ENCODE measurements at places on chromosomes 4 and X.

GRCh38 chr4:31955346-31955745 is 1235.2 kb downstream of the PCDH7 start:
- DNase-seq, result no peak

DNA sequence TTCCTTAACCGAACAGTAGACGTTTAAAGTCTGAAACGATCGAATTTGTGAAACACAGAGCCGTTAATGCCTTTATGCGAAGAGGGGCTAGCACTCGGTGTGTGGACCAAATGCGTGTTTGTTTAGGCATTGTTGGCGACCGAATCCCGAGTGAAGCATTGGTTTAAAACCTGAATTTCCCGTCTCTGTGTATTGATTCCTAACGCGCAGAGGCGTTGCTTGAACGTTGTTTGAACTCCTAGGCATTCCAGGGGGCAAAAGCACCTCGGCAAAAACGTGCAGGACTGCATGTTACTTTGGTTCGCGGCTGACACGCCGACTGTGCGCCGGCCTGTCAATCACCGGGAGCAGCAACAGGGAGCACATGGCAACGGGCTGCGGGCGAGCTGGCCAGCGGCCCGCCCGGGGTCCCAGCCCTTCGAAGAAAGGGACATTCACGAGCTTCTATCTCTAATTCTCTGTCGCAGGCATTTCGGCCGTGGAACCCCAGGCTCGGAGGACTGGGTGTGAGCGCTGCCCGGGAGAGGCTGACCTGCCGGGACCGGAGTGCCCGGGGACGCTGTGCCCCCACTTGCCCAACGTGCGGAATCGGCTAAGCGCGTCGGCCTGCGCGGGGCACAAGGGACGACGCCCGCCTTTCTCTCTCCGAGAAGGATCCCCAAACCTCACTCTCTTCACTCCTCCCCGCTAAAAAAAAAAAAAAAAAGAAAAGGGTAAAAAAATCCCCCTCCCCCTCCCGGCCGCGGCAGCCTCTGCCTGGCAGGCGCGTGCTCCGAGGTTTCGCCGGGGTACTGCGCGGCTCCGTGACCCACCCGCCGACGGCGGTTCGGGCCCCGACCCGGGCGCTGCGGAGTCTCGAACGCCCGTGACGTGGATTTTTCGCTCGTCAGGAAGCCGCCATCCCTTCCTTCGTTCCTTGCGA is 810 bp downstream of the SPRY1 start:
- no peak for DNase-seq

GRCh38 chr4:52751487-52751911 is 274 bp upstream of the ERVMER34-1 start:
- DNase-seq, result no peak

DNA sequence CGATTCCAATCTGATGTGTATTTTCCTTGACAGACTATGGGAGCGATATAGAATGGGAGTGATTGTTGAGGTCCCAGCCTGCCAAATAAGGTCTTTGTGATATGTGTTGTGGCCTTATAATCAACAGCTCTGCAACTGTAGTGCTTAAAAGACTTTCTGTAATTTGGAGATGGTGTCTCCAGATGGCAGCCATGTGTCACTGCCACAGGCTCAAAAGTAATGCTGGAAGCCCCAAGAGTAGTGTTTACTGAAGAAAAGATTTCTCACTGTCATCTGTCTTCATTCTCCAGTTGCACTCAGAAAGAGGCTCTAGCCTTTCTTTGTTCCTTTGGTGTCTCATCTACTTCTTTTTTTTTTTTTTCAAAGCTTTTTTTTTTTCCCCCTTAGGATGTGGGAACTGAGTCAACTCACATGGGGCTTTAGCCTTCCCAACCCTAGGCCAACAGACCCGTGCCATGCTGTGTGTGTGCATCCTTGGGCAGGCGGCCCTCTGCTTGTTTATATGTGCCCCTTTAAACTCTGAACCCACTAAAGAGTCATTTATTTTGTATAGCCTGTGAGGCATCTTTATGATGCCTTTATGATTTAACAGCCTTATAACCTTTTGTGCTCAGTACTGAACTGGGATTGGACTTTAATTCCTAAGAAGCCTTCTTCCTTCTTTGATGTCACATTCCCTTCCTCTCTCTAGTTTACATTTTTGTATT is 15.6 kb downstream of the SRPX2 start:
- DNase-seq, result no peak

DNA sequence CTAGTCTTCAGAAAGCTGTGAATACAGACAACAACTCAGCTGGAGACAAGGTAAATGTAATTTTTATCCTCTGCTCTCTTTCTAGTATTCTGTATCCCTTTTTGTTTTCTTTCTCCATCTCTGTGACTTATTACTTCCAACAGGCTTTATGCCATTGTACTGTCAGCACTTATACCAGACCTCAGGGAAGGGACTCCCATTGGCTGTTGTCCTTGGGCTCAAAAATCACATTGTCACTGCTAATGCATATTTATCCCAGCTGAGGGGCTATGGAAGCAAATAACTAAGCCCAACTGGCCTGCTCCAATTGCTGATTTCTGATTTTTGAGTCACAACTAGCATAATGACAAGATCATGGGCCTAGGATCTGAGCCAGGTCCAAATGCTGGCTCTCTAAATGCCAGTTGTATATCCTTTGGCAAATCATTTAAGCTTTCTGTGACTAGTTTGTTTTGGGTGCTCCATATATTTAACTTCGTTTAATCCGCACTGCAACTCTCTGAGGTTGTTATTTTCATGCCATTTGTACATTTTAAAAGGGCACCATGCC is 395.1 kb upstream of the GNPDA2 start:
- DNase-seq, result no peak

DNA sequence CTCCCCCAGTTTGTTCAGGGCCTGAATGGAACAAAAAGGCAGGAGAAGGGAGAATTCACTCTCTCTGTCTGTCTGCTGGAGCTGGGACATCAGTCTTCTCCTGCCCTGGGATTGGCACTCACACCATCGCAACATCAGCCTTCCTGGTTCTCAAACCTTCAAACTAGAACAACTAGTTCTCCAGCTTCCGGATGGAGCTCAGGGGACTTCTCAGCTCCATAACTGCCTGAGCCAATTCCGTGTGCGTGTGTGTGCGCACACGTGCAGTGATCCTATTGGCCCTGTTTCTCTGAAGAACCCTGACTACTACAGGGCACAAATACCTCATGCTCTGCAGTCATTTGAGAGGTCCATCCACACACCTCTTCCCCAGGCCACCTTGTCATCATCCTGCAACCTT is 18.7 kb upstream of the MAN2B2 start:
- no peak for DNase-seq

DNA sequence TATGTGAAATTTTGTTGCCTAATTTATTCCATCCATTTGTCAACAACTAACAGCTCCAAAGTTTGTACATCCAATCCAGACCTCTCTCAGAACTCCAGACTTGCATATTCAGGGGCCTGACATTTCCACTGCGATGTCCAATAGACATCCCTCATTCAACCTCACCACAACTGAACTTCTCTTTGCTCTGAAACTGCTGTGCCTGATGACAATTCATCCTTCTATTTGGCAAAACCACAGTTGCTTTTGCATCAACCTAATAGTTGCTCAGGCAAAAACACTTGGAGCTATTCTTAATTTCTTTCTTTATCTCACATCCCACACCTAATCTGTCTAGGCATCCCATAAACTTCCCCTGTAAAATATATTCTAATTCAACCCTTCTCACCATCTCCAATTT is 56.5 kb downstream of the ANTXR2 start:
- DNase-seq, result no peak

DNA sequence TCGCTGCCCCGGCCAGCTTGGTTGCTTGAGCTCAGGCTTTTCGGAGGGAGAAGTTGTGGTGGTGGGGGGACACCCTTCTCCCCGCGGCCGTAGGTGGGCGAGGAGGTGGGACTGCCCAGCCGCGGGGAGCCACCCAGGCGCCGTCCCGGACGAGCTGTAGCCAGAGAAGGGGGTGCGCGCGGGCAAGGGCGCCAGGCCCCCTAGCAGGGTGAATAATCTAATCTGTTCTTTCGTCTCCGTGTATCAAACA is 3.1 kb downstream of the MID1IP1 start:
- DNase-seq, result no peak

DNA sequence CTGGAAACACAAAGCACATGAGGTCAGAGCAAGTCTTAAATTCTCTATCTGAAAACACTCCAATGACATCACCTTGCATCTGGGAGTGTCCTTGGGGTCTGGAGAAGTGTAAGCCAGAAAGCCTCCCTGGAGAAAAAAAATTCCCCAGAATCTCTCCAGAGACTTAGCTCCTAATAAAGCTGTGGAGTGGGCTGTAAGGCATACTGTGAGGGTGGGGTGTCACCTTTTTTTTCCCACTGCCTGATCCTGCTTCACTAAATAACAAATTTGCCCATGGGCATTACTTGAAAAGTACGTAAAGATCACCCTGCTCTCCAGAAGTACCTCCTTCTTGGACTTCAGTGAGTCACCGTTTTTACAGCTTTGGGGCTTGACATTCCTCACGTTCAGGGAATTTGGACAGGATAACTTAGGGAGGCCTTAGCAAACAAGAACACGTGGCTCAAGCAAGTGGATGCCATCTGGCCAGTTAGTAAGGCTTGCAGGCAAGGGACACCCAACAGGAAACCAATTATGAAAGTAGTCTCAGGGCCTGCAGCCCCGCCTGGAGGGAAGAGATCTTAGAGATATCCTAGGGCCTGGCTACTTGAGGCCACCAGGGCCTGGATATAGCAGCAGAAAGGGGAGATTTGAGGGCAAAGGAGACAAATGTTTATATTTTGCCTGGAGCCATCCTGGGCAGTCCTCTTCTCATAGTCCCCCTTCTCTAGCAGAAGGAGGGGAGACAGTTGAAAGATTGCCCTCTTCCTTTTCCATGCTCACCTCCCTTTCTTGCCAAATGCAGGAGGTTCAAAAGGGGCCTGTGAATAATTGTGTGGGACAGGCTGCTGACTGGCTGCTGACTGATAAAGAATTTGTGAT is 60.1 kb upstream of the PLAC1 start:
- peak; percentile 99 for DNase-seq

- no peak for DNase-seq
Observed at GRCh38 chr4:7674706-7675105, 240.0 kb upstream of the PSAPL1 start.

- no peak for DNase-seq
Observed at GRCh38 chrX:7503251-7503650, 339.7 kb upstream of the VCX start.

GRCh38 chr4:74640111-74640903 is 154.0 kb downstream of the BTC start:
- no peak for DNase-seq

GRCh38 chrX:323721-324628 is 5.4 kb upstream of the GTPBP6 start:
- DNase-seq, result no peak

DNA sequence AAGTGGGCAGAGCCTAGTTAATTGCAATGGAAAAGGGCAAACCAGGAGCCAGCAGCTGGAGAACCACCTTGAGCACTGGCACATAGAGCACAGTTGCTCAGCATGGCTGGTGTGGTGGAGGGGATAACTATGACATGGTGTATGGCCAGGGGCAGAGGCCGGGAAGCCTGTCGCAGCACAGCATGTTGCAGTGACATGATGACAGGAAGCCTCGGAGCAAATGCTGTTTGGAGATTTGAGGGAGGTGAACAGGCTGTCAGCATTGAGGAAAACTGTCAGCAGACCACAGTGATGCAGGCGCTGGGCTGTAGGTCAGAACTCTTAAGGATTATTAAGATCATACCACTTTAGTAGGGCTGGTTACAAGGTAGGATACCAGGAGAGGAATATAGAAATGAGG is 228.7 kb downstream of the CBR4 start:
- DNase-seq, result no peak

DNA sequence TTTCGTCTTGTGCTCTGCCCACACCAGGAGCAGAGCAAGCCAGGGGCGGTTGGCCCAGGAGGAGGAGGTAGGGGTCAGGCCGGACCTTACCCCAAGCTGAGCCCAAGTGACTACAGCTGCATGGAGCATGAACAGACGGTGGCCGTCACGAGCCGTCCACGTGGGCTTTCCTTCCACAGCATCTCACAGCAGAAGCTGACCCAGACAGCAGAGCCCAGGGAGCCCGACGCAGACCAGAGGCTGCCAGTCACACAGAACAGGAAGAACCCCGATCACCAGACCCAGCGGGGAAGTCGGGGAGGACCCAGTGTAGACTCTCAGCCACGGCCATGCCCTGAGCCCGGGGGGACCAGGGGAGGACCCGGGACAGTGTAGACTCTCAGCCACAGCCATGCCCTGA is 58.0 kb downstream of the FAM53A start:
- DNase-seq, result no peak

DNA sequence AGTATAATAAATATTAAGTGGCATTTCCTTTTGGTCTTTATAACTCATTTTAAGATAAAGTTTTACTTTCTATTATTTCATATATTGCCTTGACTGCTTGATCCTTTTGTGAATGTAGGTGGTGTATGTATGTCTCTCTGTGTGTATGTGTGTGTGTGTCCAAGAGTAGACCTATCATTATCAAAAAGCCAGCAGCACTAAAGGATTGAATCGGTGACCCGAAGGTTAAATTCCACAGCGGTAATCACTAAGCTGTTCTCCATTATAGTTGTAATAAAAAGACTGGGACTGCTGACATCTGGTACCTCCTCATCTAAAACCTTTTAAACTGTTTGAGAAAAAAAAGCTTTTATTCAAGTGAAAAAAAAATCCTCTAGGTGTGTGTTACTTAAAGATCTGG is 1014.8 kb downstream of the PCDH7 start:
- DNase-seq, result no peak

- DNase-seq, result no peak
Observed at GRCh38 chr4:113675731-113676697, 85.5 kb downstream of the CAMK2D start.

DNA sequence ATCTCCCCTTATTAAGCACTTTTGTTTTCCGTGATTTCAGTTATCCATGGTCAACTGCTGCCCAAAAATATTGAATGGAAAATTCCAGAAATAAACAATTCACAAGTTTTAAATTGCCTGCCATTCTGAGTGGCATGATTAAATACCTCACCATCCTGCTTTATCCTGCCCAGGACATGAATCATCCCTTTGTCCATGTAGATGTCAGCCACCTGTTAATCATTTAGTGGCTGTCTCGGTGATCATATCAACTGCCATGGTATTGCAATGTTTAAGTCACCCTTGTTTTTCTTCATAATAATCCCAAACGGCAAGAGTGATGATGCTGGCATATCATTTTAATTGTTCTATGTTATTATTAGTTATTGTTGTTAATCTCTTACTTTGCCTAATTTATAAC is 79.8 kb upstream of the LHFPL1 start:
- no peak for DNase-seq

- no peak for DNase-seq
Observed at GRCh38 chr4:58061967-58062366, 951.8 kb upstream of the IGFBP7 start.
